ENCODE measurements at places on chromosomes 2 and 18. TPM values are rescaled to one million over a fixed set of nuclear protein-coding genes. Genes with fewer than 3 reads are reported as not detected.
A peak's percentile ranks its signal among the peaks of the same experiment; 100 is the strongest.

DNA sequence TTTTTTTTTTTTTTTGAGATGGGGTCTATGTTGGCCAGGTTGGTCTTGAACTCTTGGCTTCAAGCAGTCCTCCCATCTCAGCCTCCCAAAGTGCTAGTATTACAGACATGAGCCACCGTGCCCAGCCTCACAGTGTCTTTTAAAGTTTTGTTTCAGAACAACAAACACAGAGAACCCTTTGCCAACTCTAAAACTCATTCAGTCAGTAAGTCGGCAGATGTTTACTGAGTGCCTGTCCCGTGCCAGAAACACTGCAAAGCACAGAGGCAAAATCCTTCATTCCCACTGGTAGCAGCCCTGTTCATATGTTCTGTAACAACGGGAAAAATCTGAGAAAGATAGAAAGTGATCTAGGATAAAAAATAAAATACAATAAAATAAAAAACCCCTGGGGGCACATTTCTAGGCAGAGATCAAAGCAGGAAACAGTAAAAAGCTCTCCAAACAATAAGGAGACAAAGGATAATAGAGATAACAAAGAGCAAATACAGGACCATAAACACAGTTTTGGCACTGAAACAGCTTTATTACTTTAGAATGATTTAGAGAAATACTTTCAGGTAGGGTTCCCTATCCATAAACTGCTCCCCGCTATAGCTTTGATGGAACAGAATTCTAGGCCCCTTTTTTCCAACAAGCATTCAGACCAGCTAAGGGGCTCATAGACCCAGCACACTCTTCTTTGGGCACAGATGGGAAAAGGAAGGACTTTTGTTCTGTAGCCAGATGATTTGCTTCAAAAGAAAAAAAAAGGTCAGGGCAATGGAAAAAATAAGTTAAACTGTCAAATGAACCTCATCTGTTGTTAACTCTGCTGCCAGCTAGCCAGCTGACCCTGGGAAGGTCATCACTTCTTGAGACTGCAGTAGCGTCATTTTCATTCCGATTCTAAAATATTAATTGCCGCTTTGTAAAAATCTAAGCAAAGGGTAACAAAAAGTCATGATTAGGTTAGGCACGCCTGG is 212.3 kb downstream of the CDH20 start:
- H3K36me3 ChIP-seq = no peaks in the 10 kb centered on the region
- H3K4me1 ChIP-seq = no peaks in the 10 kb centered on the region
- H3K4me3 ChIP-seq = no peak overlapping the region
- no peaks in the 10 kb centered on the region for H3K27me3 ChIP-seq

DNA sequence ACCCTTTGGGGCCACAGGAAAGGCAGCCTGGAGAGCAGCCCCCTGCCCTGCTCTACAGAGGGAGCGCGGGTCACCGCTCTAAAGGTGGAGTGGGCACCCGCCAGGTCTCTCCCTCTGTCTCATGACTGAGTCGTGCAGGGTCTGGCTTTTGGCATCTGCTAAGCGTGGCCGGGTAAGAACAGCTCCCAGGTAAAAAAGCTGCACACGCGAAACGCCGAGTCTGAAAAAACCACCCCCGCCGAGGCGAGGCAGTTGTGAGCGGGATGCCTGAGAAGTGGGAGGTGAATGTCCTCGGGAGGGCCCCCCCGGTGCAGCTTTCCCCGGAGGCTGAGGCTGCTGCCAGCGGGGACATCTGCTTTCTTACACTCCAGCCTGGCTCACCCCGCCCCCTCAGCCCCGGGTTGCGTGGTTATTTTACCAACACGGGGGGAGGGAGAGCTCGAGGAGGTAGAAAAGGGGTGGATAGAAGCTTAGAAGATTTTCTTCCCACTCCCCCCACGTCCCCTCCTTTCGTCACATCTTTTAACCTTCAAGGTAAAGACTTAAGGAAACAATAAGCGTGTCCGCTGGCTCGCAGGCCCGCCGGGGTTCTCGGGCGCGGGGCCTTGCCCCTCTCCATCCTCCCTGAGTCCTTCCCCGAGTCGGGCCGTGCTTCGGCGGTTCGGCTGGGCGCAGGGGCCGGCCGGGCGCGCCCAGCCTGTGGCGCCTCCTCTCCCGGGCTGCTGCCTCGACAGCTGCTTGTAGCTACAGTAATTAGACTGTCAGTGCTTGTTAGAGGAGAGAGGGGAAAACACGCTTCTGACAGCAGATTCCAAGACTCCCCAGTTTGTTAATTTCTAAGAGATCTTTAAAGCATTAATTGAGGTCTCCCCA is 70.6 kb upstream of the PSMD14 start:
- no peak overlapping the region for H3K27ac ChIP-seq
- DNase-seq = peak; percentile 90
- H3K4me3 ChIP-seq = peak overlapping the region; percentile 31
- H3K4me1 ChIP-seq = peaks cover 9% of the 10 kb centered on the region
- H3K36me3 ChIP-seq = no peaks in the 10 kb centered on the region
- H3K27me3 ChIP-seq = no peaks in the 10 kb centered on the region

The DYSF gene
- 17.5 TPM for total RNA-seq

The CNTNAP5 gene
- total RNA-seq = not detected

DNA sequence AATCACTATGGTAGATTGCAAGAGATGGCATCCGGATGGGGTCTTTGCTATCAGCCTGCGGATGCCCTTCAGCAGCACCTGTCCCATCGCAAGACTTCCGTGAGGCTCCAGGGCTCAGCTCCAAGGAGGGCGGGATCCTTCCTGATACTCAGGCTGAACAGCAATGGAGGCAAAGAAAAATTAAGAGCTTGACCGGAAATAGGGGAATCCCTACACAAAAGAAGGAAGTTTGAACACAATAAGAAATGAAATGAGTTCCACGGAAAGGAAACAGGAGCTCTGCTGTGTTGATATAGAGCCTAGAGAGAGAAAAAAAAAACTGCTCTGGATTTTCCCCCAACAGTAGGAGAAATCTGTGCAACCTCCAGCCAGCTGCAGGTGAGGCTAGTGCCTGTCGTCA is 91.9 kb downstream of the ARL4C start:
- no peak overlapping the region for H3K27ac ChIP-seq
- peaks cover 6% of the 10 kb centered on the region for H3K4me1 ChIP-seq
- no peak for DNase-seq
- H3K4me3 ChIP-seq = no peak overlapping the region
- H3K36me3 ChIP-seq = no peaks in the 10 kb centered on the region

DNA sequence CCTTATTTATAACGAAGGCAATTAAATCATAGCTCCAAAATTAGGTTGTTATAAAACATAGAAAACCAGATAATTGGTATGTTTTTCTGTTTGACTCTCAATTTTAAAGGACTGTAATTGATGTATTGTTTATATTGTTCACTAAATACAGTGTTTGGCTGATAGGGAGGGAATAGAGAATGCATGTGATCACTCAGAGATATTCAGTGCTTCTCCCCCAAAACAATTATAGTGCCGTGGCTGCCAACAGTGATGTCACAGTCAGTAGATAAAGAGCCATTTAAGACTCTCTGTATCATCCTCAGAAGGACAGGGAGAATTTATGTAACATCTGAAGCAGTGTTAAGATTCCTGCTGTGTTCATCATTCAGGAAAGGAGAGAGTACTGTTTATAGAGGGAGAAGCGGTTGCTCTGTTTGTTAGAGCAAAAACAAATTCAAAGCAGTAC is 69.6 kb downstream of the PHLPP1 start:
- no peak overlapping the region for H3K4me3 ChIP-seq
- DNase-seq = no peak
- H3K27me3 ChIP-seq = no peaks in the 10 kb centered on the region

- no peak for DNase-seq
- H3K4me1 ChIP-seq = no peaks in the 10 kb centered on the region
- H3K36me3 ChIP-seq = no peaks in the 10 kb centered on the region
Measured at GRCh38 chr2:170578606-170579005, 136.5 kb upstream of the SP5 start.

DNA sequence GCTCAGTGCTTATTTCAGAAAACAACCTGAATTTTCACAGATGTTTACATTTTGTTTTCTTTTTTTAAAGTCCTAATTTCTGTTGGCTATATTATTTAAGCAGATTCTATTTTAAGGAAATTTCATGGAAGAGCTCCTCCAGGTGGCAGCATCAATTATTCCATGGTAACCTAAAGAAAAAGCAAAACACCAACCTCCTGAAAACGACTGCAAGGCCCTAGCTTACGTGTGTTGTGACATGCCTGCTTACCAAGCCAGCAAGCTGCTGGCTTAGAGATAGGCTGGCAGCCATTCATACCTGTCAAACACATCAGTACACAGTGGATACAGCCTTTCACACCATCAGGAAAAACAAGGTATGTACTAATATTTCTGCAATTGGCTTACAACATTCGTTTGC is 64.9 kb downstream of the LPIN2 start:
- no peaks in the 10 kb centered on the region for H3K4me1 ChIP-seq
- no peak overlapping the region for H3K27ac ChIP-seq
- no peak for DNase-seq
- peaks cover 11% of the 10 kb centered on the region for H3K36me3 ChIP-seq
- no peaks in the 10 kb centered on the region for H3K27me3 ChIP-seq

The CNOT9 gene
- 32.8 TPM for total RNA-seq

- no peaks in the 10 kb centered on the region for H3K4me1 ChIP-seq
- H3K27ac ChIP-seq = no peak overlapping the region
- no peak overlapping the region for H3K4me3 ChIP-seq
- DNase-seq = no peak
- H3K27me3 ChIP-seq = no peaks in the 10 kb centered on the region
- H3K36me3 ChIP-seq = peaks cover 45% of the 10 kb centered on the region
Measured at GRCh38 chr2:53884883-53885282, 25.1 kb upstream of the GPR75 start.

DNA sequence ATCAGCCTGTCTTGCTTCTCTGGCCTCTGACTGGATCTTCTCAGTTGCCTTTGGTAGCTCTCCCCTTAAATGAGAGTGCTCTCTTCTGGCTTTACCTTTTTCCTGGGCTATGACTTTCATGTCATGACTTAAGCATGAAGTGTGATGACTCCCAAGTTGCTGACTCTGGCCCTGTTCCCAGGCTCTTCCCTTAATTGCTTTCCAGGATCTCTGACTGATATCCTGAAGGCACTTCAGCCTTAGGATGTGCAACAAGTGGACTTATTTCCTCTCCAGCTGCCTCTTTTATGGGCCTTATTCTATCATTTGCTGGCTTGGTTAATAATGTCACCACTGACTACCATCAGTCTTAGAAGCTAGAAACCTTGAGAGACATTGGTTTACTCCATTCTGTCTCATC is 17.4 kb downstream of the SEMA4F start:
- H3K27ac ChIP-seq = no peak overlapping the region
- H3K27me3 ChIP-seq = no peaks in the 10 kb centered on the region
- no peak for DNase-seq
- H3K36me3 ChIP-seq = peaks cover 16% of the 10 kb centered on the region

DNA sequence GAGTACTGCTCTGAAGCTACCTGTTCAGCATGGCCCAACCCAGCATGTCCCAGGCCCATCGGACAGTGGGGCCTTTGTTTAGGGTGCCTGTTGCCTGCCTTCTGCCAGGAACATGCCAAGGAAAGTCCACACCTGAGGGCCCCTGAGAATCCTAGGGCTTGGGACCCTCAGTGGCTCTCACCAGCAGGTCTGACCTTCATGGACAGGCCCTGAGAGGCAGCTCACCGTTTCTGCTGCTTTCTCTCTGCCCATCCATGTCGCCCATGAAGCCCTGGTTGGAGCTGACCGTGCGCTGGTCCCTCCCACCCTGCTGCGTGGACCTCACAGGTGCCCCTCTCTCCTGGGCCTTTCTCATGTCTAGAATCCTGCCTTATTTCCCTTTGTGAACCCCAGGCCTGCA is 124.0 kb downstream of the GBX2 start:
- H3K36me3 ChIP-seq = peaks cover 8% of the 10 kb centered on the region
- H3K27ac ChIP-seq = no peak overlapping the region
- H3K4me1 ChIP-seq = no peaks in the 10 kb centered on the region
- no peak for DNase-seq
